ENCODE measurements at places on chromosomes 1 and 21.
A peak's percentile ranks its signal among the peaks of the same experiment; 100 is the strongest.

- DNase-seq: no peak
Measured at GRCh38 chr1:25135909-25136308, 96.4 kb downstream of the SYF2 start.

DNA sequence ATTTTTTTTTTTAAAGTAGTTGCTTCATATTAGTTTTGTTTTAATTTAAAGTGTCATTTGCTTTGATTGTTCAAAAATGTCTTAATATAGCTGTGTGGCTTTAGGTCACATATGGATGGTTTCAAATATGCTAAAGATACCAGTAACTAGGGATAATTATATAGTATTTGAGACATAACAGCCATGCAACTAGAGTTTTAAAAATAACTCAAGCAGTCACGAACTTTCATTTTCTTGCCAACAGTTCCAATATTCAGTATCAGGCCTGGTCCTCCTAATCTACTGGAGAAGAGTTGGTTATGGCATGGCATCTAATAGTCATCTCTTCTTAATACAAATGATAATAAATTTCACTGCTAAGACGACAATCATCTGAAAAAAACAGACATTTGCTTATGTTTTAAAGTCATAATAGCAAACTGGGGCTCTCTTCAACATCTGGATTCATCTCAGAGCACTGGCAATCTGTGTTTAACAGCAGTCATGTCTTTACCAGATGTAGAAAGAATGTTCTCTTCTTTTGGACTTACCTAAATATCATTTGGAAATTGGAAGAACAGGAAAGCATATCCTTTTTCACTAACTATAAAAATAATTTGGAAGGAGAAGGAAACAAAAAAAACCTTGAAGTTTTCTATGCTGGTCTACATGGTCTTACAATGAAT, 24.1 kb upstream of the A3GALT2 start:
- DNase-seq: no peak

DNA sequence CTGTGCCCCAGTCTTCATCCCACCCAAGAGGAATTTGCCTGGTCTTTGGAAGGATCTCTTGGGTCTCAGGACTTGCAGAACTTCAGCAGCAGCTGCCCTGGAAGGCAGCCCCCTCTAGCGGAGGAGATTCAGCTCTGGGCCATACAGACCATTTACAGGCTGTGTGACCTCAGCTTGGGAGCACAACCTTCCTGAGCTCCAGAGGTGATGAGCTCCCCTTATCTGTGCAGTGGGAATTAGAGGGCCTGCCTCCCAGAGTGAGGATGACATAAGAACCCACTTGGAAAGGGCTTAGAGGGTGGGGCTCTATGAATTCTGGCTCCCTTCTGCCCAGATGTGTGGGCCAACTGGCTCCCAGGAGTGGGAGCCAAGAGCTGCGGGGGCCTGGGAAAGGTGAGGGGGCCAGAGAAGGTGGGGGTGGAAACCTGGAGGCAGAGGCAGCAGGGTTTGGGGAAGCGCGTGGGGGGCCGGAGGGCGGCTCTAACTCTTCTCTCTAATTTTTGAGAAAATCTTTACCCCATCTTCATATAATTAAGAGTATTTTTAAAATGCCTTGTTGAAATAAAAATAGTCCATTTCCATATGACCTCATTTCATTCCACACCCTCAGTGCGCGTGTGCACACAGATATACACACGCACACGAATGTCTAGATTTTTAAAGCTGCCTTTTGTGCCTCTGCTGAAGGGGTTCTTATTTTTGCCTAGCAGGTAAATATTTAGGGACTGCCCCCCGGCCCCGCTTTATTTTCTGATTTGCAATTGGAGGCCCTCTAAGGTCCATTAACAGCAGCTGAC, 21.5 kb downstream of the EPHB2 start:
- no peak for DNase-seq

DNA sequence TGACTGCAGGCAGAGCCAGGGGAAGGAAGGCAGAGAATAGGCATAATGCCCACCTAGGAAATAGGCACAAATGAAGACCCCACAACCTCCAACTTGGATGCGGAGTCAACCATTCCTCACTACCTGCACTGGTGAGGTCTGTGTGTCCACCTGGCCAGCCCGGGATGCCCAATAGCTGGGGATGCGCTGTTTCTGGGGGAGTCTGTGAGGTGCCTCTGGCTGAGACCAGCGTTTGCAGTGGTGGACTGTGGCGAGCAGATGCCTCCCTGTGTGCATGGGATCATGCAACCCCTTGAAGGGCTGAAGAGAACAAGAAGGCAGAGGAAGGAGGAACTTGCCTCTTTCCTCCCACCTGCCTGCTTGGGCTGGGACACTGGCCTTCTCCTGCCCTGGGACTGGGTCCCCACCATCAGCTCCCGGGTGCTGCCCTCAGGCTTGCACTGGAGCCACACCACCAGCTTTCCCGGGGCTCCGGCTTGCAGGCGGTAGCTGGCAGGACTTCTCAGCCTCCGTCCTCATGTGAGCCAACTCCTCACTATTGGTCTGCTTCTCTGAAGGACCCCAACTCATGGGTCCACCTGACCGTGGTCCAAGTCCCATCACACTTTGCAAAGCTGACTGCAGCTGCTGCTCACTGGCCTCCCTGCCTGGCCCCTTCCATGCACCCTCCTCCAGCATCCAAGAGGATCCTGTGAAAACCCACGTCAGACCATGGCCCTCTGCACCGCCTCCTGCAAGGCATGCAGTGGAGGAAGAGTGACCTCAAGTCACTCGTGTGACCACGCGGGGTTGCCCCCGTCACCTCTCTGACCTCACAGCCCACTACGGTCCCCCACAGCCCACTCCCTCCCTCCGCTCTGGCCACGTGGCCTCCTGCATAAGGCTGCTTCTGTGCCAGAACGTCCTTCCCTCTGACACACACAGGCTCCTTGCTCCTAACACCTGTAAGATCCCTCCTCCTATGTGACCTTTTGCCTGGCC, 2.7 kb upstream of the PDE9A start:
- DNase-seq: no peak

DNA sequence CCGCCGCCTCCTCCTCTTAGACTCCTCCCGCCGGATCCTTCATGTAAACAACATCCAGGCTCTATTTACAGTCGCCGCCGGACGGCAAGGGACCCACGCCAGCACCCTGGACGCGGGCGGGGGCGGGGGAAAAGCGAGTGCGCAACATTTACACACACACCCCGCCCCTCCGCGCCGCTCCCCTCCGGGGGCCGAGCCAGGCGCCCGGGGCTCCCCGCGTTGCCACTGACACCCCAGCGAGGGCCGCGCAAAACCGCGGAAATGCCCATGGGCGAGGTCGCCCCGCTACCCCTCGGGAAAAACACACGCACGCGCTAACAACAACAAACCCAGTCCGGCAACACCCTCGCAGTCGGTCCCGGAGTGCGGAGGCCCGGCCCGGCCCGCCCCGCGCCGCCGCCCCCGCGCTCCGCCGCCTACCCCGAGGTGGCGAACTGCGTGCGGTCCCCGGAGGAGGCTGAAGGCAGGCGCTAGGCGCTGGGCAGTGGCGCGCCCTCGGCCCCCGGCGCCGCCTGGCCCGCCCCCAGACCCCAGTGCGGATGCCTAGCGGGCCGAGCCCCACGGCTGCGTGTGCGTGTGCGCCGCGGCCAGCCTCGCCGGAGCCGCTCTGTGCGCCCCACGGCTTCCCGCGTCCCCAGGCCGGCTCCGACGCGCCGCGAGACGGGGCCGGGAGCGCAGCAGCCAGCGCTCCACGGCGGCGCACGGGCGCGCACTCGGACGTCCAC, 81.1 kb upstream of the AK4 start:
- peak; percentile 69 for DNase-seq
